ENCODE measurements at places on chromosomes 1 and 21. TPM values are rescaled to one million over a fixed set of nuclear protein-coding genes. Genes with fewer than 3 reads are reported as not detected.

The BARHL2 gene
- not detected for total RNA-seq

The TEX38 gene
- not detected for total RNA-seq

The CLDN17 gene
- total RNA-seq, result not detected

The CAMK2N1 gene
- total RNA-seq, result 0.65 TPM

The THEM5 gene
- total RNA-seq, result not detected

The CFAP107 gene
- total RNA-seq, result not detected

The ATP6V0B gene
- total RNA-seq, result 57.2 TPM

The TRIM46 gene
- 3.5 TPM for total RNA-seq

The HUNK gene
- 0.13 TPM for total RNA-seq

The SMPDL3B gene
- not detected for total RNA-seq

The PGBD2 gene
- 4.1 TPM for total RNA-seq

The DCDC2B gene
- not detected for total RNA-seq

The SHE gene
- 2.7 TPM for total RNA-seq

The CD101 gene
- 0.26 TPM for total RNA-seq

The OLFML2B gene
- total RNA-seq, result 32.4 TPM

The BLACAT1 gene
- 0.13 TPM for total RNA-seq

The TNFRSF18 gene
- total RNA-seq, result 0.32 TPM

The GCSAML gene
- total RNA-seq, result not detected

The LRRC38 gene
- not detected for total RNA-seq

The KCNJ15 gene
- 5.2 TPM for total RNA-seq

The CFHR3 gene
- total RNA-seq, result 0.11 TPM

The HPCAL4 gene
- not detected for total RNA-seq

Data from articular chondrocyte of knee joint (primary cell).